ENCODE measurements at places on chromosomes 7 and 10.

DNA sequence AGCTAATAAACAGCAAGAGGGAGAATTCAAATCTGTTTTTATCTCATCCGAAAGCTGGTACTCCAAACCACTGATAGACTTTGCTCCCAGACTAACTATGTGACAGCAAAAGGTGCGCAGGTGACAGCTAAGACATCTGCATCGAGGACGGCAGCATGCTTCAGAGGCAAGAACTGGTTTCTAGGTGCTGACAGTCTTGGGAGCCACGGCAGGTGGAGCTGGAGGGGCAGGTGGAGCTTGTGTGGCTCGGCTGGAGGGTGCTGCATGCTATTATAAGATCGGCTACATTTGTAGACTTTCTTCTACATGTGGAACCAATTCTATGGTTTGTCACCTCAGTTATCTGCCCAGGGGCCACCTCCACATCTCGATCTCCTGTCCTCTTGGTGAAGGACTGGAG is 21.8 kb upstream of the MMP21 start:
- DNase-seq, result no peak

DNA sequence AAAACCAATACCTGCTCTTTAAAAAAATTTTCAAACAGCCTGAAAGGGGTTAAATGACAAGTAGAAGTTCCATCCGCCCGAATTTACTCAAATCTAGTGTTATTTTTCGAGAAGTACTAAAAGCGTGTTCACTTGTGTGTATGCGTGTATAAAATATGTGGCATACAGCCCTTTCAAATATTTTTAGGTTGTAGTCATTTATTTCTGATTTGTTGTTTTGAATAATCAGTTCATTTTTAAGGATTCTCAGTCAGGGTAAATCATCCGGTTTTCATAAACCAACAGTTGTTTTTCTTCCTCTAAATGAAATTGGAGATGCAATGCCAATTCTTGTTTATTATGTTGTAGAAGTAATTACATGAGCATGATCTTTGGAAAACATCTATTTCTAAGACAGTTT is 6.9 kb upstream of the SUN1 start:
- no peak for DNase-seq

- no peak for DNase-seq
These were observed 32.2 kb downstream of the PLXDC2 start for GRCh38 chr10:19848226-19848985.

DNA sequence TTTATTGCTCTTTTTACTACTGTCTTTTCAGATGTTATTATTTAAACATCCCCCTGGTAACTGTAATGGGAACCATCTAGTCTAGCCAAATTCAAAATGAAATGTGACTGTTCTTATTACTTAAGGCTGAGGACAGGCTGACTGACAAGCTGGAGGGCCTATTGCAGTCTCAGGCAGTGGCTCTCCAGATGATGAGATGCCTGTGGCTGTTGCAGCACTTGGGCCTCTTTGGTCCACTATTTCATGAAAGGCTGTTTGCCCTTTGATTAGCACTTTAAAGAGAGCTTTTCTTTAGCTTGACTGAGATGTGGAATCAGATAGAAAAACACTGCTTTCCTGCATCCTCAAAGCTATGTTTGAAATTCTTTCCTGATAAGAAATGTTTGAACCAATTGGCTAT is 540.5 kb downstream of the SORCS3 start:
- DNase-seq, result no peak

- DNase-seq, result no peak
These were observed 45.5 kb upstream of the ABLIM1 start for GRCh38 chr10:114703377-114704107.

DNA sequence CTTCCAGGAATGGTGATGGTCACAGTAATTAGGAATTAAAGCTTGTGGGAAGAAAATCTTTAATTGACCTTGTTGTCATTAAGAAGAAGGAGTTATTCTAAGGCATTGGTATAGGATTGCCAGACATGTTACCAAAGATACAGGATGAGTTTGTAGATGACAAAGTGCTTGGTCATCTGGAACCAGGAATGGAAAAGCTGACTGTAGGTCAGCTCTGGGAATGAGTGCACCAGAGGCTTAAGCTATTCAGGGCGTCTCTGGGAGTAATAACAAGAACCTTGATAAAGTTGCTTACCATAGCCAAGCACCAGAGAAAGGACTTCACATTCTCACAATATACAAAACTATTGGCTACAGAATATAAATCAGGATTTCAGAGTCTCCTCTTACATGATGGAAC is 89.0 kb downstream of the PHTF2 start:
- no peak for DNase-seq

DNA sequence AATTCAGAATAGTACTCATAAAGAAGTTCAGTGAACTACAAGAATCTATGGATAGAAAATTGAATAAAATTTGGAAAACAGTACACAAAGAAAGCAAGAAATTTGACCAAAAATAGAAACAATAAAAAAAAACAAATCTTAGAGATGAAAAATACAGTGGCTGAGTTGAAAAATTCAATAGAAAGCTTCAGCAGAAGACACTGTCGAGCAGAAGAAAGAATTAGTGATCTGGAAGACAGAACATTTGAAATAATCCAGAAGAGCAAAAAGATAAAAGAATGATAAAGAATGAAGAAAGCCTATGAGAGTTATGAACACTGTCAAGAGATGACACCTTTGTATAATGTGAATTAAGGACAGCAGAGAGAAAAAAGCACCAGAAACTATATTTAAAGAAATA is 480.6 kb downstream of the SDK1 start:
- DNase-seq, result no peak

DNA sequence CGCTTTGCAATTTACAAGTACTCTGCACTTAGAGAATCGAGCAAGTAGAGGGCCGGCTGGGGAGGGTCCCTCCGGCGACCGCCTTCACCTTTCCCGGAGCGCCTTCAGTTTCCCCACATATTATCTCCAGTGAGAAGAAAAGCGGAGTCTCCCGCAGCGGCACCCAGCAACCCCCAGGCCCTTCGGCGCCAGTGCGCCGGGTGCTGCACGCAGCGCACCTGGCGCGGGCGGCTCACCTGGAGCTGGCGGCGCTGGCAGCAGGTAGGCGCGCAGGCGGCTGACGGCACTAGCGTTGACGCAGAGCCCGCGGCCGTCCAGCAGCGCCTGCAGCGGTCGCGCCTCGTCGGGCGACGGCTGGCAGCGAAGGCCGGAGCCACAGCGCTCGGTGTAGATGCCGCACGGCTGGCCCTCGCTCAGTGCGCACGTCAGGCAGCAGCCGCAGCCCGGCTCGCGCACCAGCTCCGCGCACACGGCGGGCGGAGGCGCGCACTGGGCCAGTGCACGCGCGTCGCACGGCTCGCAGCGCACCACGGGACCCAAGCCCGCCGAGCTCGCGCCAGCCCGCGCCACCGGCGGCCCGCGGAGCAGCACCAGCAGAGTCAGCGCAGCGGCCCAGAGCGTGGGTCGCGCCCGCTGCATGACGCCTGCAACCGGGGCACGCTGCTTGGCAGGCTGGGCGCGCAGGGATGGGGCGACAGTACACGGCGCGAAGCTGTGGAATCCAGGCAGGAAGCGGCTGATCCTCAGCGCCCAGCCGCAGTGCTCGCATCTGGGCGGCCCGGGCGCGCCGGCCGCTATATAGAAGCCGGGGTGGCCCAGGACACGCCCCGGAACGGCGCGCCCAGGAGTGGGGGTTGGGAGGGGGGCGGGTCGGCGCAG is at the start of gene IGFBP3:
Gene IGFBP3 (minus strand): TSS at position 771 of the 879 bp plus-strand sequence. CDS start 132 bp downstream, at position 639.
- DNase-seq, result peak; percentile 19

- no peak for DNase-seq
These were observed 476.1 kb upstream of the DPP6 start for GRCh38 chr7:153576096-153576495.

DNA sequence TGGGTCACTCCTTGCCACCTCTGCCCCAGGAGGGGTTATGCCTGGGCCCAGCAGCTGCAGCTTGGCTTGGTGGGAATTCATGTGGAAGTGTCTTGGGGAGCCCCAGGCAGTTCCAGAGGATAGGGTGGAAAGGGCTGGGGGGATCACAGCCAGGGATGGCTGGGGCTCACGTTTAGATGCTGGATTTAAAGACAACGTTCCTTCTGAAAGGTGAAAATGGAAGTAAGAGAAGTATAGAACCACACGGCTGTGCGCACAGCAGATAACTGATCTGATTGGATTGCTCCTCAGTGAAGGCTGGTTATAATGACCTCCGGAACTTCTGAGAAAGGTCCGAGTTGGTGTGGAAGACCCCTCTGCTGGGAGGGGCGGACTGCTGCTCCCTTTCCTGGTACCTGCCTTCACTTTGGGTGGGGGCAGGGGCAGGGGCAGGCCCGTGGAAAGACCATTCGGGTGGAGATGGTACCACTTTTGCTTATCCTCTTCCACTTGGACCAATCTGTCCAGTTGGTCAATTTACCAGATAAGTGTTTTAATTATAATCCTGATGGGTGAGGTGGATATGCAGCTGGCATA is 7.9 kb upstream of the MYL7 start:
- no peak for DNase-seq

DNA sequence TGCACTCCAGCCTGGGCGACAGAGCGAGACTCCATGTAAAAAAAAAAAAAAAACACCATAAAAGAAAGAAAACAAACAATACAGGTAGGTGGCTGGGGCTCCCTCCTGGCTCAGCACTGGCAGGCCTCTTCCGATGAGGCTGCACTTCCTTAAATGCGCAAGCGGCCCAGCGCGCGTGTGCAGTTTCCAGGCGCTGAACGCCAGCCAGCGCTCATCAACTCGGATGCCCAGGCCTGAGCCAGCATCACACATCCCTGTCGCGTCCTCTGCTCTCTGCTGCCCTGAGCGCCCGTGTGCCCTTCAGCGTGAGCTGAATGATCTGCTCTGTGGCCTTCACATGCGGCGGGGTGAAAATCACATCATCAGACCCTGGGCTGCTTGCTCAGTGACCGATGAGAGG is 31.8 kb downstream of the NUDT1 start:
- DNase-seq, result no peak

DNA sequence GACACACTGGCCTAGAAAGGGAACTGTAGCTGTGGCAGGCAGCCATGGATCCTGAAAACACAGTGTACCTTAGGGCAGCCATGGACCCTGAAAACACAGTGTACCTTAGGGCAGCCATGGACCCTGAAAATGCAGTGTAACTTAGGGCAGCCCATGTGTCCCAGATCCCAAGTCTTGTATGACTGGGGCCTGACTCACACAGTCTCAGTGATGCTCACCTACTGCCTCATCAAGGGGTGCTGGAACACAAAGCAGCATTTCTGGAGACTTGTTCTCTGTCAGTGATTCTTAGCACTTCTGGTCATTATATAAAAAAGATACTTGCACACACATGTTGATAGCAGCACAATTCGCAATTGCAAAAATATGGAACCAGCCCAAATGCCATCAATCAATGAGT is 70.2 kb upstream of the LAMB4 start:
- no peak for DNase-seq

GRCh38 chr10:78656417-78657162 is 412.2 kb upstream of the ZMIZ1 start:
- no peak for DNase-seq

DNA sequence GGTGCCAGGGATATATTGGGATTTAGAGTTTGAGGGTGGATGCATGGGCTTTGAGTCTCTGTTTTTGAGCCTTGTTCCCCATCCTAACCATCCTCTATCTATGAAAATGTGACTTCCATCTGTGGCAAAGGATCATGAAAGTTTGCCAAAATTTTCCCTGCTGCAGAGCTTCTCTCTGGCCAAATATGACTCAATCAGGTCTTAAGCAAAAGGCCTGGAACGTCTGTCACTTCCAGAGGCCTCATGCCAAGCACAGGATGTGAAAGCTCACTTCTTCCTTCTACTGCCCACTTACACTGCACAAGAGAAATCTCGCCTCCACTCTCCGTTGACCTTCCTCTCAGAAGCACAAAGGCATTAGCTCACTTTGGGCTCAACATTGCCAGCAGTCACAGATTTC is 696.9 kb upstream of the NRP1 start:
- DNase-seq, result no peak

GRCh38 chr7:21986096-21986495 is 40.4 kb upstream of the CDCA7L start:
- DNase-seq, result no peak

- DNase-seq, result no peak
These were observed at the start of gene CLRN3 for GRCh38 chr10:127892743-127893142. Gene CLRN3, minus strand, starts transcription at chr10:127892941. Its CDS starts 157 bp downstream, at chr10:127892784.

DNA sequence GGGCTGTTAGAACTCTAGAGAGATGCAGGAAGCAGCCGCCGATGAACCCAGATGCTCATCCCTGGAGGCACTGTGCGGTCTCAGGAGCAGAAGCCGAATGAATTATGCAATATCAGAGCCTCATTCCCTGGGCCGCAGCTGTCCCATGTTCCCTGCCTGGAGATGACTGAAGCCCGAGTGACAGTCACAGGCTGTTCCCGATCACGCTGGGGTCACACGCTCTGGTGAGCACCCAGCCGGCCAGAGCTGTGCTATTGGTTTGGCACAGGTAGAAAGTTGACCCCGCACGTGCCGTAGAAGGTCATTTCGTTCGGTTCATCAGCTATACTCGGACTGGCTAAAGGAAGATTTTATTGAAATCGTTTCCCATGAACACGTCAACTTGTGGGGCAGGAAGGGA is 140.5 kb upstream of the SH2B2 start:
- no peak for DNase-seq

DNA sequence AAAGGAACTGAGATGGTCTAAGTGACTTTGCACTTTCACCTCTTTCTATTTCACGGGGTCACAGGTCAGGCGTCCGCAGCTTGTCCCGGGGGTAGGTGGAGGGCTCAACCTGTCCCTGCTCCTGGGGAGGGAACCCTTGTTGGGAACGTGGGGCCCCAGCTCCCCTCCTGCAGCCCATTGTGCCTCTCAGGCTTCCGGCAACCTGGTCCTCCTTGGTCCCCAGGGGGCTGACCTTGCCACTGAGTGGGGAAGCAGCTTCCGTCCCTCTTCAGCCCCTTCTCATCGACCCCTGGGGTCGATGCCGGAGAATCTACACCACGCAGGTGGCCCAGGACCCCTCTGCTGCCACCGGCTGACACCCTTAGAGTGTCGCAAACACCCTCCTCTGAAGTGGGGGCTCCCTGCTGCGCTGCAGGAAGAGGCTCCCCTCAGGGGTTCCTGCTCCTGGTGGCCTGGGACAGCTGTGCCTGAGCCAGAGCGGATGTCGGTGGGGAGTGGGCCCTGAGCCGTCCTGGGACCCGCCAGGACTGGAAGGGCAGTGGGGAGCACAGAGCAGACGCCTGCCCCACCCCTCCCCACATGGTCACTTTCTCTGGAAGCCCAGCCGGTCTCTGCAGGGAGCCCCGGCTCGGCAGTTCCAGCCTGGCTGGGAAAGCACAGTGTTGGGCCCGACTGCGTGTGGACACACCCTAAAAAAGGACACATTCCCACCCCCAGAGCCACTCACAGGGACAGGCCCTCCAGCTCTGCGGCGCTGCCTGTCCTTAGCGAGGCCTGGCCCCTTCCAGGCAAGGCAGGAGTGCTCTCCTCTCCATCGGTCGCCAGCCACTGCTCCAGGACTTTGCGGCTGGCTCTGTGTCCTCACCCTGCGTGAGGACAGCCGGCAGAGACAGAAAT is 357.5 kb upstream of the SHH start:
- DNase-seq, result no peak
